ENCODE measurements at places on chromosomes 5 and 9.

DNA sequence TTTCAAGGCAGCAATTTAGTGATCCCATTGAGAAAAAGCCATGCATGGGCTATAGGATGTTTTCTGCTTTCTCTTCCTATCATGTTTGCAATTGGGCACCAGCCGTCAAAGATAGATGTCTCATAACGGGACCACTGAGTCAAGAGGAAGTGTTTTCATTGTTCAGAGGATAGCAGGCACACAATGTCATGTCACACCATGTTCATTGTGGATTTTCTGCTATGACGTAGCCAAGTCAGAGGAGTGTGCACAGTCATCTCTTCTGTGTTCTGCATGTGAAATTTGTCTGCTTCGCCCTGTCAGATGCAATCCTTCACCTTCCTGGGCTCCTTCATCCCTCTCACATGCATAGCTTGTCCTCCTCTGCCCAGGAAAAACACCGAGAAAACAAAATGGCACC, 106.0 kb downstream of the CD180 start:
- no peak for DNase-seq

GRCh38 chr9:128928624-128929023, 7.8 kb downstream of the PHYHD1 start:
- DNase-seq = no peak

GRCh38 chr5:125409861-125410536, 663.6 kb upstream of the ZNF608 start:
- no peak for DNase-seq

DNA sequence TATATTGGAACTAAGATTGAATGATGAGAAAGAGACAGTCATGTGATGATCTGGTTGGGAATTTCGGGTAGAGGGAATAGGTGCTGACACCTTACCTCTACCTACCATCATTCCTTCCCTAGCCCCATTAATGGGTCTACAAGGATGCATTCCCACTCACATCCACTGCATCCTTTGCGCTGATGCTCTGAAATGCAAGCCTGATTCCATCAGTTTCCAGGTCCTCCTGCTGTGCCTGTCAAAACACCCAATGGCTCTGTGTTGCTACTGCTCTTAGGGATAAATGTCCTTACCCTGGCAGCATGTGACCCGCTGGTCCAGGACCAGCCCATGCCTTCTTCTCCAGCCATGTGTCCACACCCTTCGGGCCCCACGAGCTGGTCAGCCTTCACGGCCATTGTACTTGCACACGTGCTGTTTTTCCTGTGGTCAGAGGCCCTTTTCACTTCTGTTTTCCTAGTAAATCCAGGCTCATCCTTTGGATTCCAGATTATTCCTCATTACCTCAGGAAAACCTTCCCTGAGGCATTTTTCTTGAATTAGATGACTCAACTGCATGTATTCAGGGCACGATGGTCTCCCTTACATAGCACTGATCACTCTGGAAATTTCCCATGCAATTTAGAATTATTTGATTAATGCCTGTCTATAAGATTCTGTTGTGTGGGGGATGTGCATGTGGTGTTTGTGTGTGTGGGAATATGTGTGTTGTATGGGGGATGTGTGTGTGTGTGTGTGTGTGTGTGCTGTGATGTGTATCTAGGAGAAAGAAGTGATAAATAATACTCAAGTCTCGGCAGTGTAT, 185.0 kb downstream of the DIRAS2 start:
- DNase-seq = no peak

- DNase-seq = no peak
Observed at GRCh38 chr5:101917166-101917565, 378.9 kb downstream of the SLCO4C1 start.

DNA sequence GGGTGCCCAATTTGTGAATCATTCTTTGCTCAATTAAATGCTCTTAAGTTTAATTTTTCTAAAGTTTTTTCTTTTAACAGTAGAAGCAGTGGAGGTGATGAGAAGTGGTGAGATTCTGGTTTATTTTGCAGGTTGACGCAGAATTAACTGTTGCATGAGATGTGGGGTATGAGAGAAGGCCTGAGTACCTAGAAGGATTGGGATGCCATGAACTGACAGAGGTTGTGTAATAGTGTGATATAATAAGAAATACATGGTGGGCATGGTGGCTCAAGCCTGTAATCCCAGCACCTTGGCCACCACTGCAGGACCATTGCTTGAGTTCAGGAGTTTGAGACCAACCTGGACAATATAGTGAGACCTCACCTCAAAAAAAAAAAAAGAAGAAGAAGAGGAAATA, 8.4 kb upstream of the SH3TC2 start:
- DNase-seq = no peak

- DNase-seq = no peak
Observed at GRCh38 chr5:142584891-142585290, 101.0 kb downstream of the FGF1 start.
